Urinary bladder (tissue), 4 donors: ENCODE measurements at places on chromosomes 6 and 20. TPM values are rescaled to one million over a fixed set of nuclear protein-coding genes. Genes with fewer than 3 reads are reported as not detected.

DNA sequence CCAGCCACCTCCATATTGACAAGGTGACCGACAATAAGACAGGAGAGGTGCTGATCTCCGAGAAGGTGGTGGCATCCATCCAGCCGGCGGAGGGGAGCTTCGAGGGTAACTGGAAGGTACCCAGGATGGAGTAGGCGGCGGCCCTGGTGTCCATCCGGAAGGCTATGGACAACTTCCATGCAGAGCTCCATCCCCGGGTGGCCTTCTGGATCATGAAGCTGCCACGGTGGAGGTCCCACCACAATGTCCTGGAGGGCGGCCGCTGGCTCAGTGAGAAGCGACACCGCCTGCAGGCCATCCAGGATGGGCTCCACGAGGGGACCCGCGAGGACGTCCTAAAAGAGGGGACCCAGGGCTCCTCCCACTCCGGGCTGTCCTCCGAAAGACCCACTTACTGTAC is 17.0 kb downstream of the DEFB115 start:
- DNase-seq, result no peak

DNA sequence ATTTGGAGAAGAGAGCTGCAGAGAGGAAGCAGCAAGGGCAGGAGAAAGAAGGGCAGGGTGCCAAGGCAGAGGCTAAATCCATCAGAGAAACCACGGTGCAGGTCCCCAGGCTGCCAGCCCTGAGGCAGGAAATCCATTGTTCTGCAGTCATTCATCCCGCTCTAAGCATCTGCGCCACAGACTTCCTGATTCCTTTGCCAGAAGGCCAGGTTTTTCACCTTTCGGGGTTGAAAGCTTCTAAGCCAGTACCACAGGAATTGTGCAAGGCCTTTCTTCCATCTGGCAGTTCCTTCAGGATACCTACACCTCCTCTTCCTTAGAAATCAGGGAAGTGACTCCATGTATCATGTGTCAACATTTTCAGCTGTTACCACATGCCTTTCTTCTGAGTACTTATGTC is 45.6 kb downstream of the ADGRF5 start:
- DNase-seq, result no peak

Gene RAD21L1
- not detected for polyA plus RNA-seq

Gene COL9A3
- polyA plus RNA-seq, result 9.8 TPM

Gene PPP1R11
- polyA plus RNA-seq, result 78.7 TPM

- DNase-seq, result no peak
Observed at GRCh38 chr6:39057251-39058155, 8.9 kb downstream of the GLP1R start.

Gene SLC44A4
- 4.2 TPM for polyA plus RNA-seq
